Renal cortex interstitium (tissue), 15 donors: ENCODE measurements at places on chromosomes 3 and 15. TPM values are rescaled to one million over a fixed set of nuclear protein-coding genes. Genes with fewer than 3 reads are reported as not detected.
A peak's percentile ranks its signal among the peaks of the same experiment; 100 is the strongest.

- DNase-seq = no peak
Measured at GRCh38 chr3:57331078-57331610, 38.7 kb upstream of the ASB14 start.

DNA sequence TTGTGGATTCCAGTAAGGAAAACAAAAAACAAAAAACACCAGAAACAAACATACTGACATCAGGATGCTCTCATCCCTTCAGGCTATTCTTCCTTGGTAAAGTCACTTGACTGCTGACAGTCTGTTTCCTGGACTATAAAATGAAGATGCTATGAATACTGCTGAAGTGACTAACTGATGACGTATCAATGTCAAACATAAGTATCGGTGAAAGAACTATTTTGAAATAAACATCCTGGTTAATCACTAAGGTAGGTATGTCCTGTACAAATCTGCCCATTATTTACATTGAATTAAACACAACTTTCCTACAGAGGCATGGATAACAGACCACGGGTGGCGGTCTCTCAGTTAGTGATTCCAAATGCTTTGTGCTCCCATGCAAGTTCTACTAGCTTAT lies 45.9 kb downstream of the CHAC1 start:
- no peak for DNase-seq

- no peak for DNase-seq
Measured at GRCh38 chr15:38129531-38130204, 123.0 kb upstream of the SPRED1 start.

DNA sequence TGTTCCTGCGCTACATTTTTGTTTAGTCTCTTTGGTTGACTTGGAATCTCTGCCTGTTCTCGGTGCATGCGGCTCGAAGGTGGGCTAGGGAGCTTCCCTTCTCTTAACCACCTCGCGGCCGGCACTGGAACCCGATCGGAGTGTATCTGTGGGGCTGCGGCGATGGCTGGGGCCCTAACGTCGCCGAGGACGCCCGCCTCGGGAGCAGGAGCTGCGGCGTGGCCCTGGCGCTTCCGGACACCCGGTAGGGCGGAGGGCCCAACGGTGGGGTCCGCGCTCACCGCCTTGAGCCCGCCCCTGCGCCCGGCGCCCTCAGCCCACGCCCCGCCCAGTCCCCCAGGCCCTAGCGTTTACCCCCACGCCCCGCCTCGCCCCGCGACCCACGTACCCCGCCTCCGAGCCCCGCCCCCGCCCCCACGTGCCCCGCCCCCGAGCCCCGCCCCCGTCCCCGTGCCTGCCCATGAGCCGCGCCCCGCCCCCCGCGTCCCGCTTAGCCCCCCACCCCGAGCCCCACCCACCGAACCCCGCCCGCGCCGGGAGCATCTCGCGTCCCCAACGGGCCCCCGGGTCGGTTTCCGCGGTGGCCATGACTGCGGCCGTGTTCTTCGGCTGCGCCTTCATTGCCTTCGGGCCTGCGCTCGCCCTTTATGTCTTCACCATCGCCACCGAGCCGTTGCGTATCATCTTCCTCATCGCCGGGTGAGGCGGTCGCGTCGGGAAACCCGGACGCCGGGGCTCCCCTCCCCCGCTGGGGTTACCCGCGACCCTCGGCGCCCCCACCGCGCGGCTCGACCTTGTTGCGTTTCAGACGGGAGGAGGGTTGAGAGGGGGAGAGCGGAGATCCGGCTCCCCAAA lies at the start of gene APH1B:
Gene APH1B (plus strand): TSS at position 568 of the 855 bp plus-strand sequence. CDS start 19 bp downstream, at position 587.
- DNase-seq = peak; percentile 69

DNA sequence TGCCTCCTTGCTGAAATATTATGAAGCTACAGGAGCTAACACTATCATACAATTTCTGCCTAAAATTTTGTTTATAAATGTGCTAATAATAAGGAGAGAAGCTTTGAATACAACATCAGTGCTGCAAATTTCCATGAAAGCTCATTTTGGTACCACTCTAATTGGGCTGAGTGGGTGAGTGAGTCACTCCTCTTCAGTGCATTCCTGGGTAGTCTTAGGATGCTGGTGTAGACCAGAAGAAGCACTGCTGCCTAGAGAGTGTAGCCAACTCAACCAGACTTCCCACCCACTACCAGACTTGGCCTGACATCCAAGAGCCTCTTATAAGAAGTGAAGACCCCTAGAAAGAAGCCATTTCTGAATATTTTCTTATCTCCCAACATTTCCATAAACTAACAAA lies 32.5 kb upstream of the CCDC54 start:
- no peak for DNase-seq

IGF2BP2 gene
- polyA plus RNA-seq = 105 TPM

SOX14 gene
- polyA plus RNA-seq = not detected

TNFSF10 gene
- polyA plus RNA-seq = 70.5 TPM

ITIH1 gene
- polyA plus RNA-seq = not detected

CLDN1 gene
- polyA plus RNA-seq = 65.2 TPM
